Cerebellum (tissue), 4 donors: ENCODE measurements at places on chromosomes 6 and 20. TPM values are rescaled to one million over a fixed set of nuclear protein-coding genes. Genes with fewer than 3 reads are reported as not detected.

Gene SFTA2
- total RNA-seq: not detected

Gene DLL1
- 10.6 TPM for total RNA-seq

Gene BPIFA1
- total RNA-seq: not detected

Gene IL17F
- total RNA-seq: not detected

Gene ATP6V1G2
- 48.2 TPM for total RNA-seq

Gene DEFB112
- total RNA-seq: not detected

Gene RNF182
- total RNA-seq: 18.6 TPM

Gene PSMF1
- total RNA-seq: 29.3 TPM

Gene AK9
- 30.1 TPM for total RNA-seq

Gene NHLRC1
- total RNA-seq: 2.8 TPM

Gene DOK5
- total RNA-seq: 23.6 TPM

Gene CALHM6
- total RNA-seq: 2.8 TPM

- DNase-seq: no peak
These were observed 101.4 kb downstream of the SLX4IP start for GRCh38 chr20:10536531-10536930.

DNA sequence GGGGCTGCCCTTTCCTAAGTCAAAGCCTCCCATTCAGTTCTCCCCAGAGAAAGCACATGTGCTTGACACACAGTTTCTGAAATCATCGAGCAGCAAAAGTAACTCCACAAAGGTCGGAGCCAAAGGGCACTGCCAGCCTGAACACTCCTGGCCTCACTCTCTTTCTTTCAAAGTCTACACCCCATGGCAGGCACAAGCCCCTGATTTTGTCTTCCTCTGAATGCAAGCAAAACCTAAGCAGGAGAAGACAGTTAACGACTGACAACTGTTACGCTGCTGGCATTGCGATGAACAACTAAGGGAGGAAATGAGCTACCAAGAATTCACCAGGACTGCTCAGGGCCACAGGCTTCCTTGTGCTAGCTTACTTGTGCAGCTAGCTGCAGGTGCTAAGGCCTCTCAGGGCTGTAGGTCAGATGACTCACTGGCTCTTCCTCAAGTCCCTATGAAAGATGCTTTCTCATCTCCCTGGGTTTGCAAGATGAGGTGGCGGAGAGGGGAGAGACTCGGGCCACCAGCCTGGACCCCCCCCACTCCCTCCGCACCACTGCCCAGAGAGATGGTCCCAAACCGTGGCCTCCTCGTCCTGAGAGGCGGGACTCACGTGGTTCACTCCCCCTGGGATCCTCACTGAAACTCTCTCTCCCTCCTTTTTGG is 208.2 kb downstream of the DLL1 start:
- DNase-seq: no peak

- DNase-seq: no peak
These were observed 31.1 kb upstream of the SMAP1 start for GRCh38 chr6:70636596-70636995.

- no peak for DNase-seq
These were observed 4.0 kb downstream of the SLC52A3 start for GRCh38 chr20:764255-764654.

- DNase-seq: no peak
These were observed 882.7 kb upstream of the FLRT3 start for GRCh38 chr20:15220009-15220656.

DNA sequence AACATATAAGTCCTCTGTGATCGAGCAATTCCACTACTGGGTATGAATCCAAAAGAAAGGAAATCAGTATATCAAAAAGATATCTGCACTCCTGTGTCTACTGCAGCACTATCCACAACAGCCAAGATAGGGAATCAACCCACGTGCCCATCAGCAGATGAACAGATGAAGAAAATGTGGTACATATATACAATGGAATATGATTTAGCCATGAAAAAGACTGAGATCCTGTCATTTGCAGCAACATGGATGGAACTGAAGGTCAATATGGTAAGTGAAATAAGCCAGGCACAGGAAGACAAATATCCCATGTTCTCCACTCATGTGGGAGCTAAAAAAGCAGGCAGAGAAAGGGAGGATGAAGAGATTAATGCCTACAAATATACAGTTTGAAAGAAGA is 95.7 kb upstream of the POPDC3 start:
- DNase-seq: no peak

GRCh38 chr20:10474606-10475184 is 39.6 kb downstream of the SLX4IP start:
- no peak for DNase-seq

GRCh38 chr6:162706232-162706631 is 21.3 kb downstream of the PRKN start:
- peak; percentile 60 for DNase-seq

DNA sequence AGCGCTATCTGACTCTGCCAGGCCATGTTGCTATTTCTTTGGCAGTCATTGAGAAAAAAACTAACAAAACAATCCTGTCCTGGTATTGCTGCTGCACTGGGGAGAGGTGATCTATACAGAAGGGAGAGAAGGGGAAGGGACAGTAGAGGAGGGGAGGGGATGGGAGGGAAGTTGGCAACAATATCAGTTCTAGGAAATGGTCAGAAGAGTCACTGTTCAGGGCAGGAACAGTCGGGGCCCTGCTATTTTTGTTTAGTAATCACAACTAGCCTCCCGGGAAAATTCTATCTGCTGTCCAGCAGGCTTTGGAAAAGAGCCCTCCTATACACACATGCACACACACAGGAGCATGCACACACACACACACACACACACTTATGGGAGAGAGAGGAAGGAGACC is 142.3 kb upstream of the CARMIL1 start:
- DNase-seq: no peak

DNA sequence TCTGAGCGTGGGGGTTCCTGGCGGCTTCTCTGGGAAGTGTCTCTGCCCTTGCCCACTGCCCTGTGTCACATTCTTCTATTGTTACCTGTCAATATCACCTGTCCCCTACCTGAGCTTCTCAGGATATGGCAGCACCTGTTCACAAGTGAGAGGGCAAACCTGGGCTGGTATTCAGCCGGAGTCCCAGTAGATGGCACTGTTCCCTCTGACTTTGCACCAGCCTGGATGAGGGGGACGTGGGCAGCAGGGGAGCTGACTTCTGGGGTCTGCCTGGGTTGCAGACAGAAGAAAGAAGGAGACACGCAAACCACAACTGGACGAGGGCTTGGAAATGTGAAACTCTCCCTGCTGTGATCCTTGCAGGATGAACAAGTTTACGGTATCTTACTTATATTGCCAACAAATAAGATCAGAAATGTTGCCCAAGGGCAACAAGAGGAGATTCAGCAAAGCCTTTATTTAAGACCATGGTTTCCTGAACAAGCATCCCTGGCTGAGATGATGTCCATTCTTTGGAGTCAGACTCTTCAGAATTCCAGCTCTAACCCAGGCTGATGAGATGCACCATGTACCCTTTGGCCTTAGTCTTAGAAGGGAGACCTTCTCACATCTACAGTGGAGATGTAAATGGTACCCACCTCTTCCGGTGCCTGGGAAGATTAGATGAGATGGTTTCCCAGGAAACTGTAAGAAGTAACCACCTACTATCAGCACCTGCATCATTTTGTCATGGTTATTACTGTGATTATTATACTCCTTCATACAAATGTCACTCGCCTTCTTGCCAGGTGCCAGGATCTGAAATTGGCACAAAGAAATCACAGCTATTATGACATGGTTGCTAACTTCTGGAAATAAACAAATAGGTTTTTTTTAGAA is 400.0 kb upstream of the CDH4 start:
- DNase-seq: no peak

- DNase-seq: no peak
These were observed 81.9 kb upstream of the CCDC28A start for GRCh38 chr6:138691595-138692057.

DNA sequence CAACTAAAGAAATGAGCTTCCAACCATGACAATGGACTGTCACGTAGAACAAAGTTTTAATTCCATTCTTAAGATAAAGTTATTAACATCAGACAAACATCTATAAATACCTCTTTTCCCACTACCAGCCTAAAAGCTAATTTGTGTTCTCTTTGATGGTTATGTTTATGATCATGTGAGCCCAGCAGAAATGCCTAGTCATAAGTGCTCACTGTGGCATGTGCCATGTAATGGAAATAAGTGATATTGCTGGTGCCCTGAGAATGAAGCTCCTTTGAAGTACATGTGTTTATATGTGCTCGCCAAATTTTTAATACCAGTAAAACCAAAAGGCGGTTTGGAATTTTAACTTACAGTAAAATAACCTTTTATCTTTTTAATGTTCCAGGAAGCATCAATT is 205.8 kb downstream of the ISM1 start:
- no peak for DNase-seq

GRCh38 chr20:63317061-63317460 is 24.1 kb downstream of the COL20A1 start:
- DNase-seq: no peak

DNA sequence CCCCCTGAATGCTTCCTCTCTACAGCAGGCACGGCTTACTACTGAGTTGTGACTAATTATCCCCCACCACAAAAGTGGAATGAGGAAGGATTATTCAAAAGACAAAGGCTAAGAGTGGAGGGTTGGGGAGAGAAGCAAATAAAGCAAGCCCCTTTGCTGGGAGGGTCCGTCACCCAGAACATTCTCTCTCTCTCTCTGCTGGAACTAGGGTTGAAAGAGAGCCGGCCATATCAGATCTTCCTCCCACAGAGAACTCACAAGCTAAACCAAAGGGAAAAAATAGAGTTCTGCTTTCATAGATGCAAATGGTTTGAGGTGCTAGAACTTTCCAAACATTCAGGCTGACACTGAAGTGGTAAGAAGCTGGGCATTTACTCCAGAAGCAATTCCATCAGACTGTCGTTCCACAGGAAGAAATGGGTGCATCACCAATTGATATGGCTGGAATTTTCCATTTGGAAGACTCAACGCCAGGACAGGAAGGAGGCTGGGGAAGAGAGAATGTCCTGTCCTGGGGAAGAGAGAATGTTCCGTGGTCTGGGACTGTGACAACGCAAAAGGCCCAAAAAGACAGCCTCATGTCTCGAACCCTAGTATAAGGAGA is 7.9 kb downstream of the ZMYND8 start:
- DNase-seq: no peak

DNA sequence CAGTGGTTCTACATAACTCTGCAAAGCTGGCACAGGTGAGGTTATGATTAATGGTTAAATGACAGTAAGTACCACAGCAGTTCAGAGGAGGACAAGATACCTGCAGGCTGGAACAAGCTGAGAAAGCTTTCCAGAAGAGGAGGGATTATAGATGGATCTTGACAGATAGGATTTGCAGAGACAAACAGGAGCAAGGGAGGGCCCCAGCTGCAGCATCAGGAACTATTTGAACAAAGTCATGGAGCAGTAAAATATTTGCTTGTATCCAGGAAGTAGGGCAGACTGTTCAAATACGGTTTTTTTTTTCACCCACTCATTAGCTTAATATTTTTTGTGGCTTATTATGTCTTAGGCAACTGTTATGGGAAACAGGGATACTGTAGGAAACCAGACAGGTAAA is 144.4 kb upstream of the MAN1A1 start:
- DNase-seq: no peak

GRCh38 chr6:63663147-63663955 is 27.7 kb downstream of the PHF3 start:
- DNase-seq: no peak

- DNase-seq: no peak
These were observed 22.5 kb downstream of the HLA-G start for GRCh38 chr6:29850011-29850553.

DNA sequence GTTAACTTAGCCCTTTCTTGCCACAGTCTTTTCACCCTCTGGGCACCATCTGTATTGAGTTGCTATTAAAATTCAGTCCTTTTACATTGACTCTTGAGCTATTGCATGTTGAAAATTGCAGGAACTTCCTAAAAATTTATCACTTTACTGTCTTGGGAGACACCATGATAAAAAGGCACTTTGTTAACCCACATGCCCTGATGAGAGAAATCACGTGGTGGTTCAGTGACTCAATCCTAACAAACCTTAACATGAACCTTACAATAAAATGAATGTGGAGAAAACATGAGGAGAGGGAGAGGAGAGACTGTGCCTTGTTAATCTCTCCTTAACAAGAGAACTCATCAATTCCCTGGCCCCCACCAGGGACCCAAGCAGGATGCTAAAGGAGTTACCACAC is 30.8 kb downstream of the GSTA4 start:
- no peak for DNase-seq

DNA sequence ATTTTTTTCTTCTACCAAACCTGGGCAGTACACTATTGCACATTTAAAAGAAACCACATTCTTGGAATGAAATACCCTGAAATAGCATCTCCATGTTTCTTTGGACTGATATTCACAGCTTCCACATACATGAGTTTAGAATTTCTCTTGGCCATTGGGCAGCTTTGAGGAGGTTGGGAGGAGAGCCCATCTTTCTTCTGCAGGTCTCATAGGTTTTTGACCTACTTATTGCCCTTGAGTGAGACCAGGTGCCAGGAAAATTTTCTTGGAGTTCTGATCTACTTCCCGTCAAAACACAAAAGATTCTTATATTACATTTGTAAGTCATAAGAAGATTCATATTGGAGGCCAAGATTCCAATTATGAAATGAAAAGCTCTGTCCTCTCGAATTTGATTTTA is 212.0 kb downstream of the IBTK start:
- no peak for DNase-seq

GRCh38 chr20:19562426-19562825 is 195.6 kb upstream of the RIN2 start:
- DNase-seq: no peak

DNA sequence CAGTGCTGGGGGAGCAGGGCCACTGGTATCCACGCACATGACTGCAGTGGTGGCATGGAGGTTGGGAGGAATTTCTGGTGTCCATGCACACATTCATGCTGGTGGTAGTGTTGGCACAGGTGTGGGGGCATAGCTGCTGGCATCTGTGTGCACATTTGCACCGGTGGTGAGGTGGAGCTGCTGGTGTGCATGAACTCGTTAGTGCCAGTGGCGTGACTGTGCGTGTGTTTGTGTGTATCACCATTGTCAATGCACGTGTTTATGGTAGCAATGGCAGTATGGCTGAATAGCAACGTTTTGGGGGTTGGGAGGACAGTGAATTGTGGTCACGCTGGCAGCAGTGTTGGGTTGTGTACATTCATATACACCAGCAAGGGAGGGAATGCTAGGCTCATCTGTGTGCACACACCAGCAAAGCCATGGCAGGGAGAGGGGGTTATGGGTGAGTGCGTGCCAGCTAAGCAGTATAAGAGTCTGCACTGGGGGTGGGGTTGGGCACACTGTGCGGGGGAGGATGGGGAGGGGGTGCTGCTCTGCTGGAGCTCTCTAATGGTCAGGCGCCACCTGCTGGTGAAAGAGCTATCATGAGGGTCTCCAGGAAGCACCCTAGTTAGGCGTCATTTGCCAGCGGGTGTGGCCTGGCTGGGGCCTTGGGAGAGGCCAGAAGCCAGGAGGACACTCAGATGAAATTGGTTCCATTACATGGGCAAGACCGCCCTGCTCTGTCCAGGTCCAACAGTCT is 626.1 kb upstream of the ID4 start:
- no peak for DNase-seq
